ENCODE measurements at places on chromosomes 5 and 9.

- DNase-seq = no peak
These were observed 116.0 kb downstream of the AUH start for GRCh38 chr9:91245431-91246313.

DNA sequence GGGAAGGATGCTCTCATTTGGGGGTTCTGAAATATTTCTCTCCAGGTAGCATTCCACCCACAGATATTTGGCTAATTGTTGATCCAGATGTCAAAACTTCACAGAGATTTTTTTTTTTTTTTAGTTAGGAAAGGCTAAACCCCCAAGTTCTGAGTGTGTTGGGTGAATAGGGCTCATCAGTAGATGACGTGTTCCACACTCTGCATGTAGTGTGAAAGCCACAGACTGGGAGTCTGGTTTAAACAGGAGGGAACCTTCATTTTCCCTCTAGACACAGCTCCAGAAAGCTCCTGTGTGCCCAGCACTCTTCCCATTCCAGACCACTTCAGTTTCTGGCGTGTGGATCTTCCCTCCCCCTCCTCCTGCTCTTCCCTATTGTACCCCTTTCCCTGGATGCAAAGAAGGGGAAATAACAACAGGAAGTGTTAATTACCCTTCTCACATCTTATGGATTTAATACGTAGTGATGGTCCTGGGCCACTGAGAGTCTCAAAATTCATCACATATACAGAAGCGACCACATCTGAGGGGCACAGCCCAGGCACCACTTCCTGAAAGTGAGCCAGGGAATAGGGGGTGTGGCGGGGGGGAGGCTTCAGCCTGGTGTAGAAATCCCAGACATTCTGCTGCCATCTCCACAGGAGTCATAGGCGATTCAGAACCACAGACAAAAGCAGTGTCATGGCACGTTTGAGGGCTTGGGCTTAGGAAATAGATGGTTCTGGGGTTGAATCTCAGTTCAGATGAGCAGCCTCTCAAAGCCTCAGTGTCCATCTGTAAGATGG lies 65.1 kb downstream of the DAP start:
- no peak for DNase-seq

DNA sequence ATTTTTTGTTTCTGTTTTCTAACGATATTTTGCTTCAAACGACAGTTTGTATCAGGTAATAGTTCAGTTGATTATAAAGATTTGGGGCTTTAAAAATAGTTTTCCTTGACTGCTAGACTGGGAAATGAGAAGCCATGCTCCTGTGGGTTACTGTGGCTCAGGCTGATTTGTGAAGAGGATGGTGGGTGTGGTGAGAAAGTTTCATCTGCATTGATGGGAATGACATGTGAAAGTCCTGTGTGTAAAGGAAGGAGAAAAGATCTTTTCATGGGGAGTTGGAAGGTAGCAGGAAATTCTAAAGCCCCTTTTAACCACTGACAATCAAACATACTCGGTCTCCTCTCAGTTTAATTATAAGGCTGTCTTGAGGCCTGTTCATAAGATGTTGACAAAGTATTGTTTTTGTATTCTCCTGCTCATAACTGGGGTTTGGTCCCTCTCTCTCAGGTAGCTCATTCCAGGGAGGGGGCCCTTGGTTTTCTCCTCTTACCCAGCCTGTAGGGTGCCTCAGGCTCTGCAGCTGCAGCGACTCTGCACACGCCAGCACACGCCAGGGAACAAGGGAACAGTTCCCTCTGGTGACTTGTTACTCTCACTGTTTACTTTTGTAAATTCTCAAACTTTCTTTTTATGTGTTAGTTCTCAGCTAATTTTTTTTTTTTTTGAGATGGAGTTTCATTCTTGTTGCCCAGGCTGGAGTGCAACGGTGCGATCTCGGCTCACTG lies 91.6 kb downstream of the CARTPT start:
- no peak for DNase-seq

GRCh38 chr5:83559118-83559785 lies 87.7 kb downstream of the VCAN start:
- no peak for DNase-seq

GRCh38 chr9:71592400-71592799 lies 175.9 kb downstream of the CEMIP2 start:
- no peak for DNase-seq

Data from iPS DF 6.9 (cell line).